D721Med (cell line): ENCODE measurements at places on chromosomes 1 and 21.

- no peak for DNase-seq
Measured at GRCh38 chr1:9069326-9070100, at the start of gene SLC2A5. Gene SLC2A5, minus strand, starts transcription at chr1:9069635. Its CDS starts 99 bp downstream, at chr1:9069536.

DNA sequence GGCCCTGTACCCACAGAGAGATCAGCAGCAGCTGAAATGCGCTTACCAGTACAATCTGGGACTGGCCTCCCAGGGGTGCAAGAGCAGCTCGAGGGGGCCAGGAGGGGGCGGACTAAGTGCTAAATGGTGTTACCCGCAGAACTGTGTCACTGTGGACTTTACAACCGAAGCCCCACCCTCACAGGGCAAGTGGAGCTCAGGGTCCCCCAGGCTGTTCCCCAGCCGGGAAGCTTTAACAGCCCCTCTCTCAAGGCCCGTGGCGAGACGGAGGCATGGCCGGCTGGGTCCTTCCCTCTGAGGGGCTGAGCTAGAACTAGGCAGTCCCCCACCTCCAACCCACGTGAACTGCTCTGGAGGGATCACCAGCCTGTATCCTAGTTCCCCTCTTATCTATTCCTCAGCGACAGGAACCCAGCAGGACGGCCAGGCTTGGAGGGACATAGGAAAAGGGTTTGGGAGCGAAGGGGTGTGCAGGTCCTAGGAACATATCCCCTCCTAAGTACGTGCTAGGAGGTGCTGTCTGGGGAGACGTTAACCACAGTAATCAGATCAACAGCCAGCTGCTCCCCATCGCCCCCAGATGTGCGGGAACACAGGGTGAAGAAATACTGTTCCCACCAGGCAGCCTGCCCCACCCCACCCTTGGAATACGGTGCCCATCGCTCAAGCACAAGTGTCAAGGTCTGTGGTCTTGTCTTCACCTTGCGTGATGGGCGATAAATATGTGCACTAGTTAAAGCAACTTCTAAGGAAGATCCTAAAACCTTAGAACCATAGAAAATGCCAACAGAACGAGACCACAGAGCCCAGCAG is 24.4 kb downstream of the ZBTB17 start:
- no peak for DNase-seq

GRCh38 chr21:14699433-14700407 is 153.6 kb upstream of the SAMSN1 start:
- no peak for DNase-seq

DNA sequence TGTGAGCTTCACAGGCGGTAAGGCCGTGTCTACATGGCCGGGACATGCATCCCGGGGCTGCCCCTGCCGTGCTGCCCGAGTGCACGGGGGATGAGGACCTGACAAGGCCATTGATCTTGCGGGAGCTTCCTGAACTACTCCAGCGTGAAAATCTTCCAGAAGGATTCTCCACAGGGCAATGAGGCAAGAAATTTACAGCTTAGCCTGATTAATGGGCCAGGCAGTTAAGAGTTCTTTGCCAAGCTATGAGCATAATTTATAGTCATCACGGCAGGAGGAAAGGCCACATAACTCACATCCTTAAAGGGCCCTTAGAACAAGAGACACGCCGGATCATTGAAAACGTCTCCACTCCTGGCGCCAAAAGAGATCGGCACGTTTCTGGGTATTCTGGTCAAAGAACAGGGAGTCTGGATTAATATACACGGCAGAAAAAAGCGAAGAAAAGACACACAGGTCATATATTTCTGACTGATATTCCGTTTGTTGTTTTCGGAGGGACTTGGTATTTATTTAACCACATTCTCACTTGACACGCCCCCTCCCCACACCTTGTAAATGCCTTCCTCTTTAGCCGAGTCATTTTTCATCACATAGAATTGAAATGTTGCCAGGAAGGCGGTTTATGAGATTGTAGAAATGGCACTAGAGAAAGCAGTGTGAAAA is 180.5 kb downstream of the DYRK1A start:
- DNase-seq: no peak

GRCh38 chr1:29629401-29629800 is 393.1 kb downstream of the PTPRU start:
- no peak for DNase-seq

DNA sequence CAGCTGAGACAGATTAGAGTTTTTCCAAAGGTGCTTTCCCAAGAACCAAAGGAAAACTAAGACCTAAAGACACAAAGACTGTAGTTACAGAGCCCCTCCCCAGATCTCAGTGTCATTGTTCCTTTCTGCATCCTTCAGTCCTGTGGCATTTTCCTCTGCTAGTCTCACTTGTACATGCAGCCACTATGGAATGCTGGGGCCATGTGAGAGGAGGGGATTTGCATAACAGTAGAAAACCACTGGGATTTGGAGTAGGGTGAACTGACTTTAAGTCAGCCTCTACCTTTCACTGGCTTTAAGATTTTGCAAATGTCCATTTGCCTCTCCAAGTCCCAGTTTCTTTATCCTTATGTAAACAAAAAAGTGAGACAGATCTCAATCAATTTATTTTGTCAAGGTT is 119.4 kb upstream of the F3 start:
- DNase-seq: no peak

DNA sequence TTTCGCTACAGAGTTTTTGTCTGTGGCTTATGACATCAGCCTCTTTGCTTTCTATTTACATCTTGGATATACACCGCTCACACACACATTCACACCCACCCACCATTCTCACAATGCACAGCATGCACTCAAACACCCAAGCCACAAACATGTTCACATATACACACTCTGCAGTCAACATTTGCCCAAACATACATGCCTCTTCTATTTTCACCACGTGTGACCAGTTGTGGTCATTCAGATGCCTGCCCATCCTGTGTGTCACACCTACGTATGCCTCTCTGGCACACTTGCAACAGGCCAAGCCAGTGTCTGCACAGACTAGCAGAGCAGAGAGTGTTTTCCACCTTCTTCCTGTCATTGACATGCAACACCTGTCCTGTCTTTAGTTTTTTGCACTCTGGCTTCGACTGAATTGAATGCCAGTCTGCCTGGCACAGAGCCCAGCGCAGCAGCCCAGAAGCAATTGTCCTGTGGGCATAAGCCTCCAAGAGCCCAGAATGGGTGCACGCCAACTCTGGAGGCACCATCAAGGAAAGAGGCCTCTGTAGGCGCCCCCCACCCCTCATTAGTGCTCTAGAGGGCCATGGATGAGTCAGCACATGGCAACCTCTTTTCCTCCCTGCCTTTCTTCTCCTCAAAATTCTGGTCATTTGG is 37.7 kb upstream of the LRRN2 start:
- no peak for DNase-seq

DNA sequence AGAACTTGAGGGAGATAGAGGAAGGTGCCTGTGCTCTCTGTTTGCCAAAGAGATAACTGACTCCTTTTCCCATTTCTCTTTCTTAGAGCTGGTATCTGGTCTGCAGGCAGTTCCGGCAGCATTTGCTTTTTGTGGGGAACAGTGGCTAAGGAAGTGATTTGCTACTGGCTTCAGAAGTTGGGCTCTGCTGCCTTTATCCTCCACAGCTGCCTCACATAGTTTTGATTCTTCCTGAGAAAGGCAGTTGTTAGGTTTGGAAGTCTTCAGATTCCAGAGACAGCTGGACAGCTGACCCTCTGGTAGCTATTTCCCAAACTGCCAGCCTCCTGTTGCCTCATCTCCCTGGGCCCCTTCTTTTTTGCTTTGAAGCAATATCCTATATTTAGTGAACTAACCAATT is 62.6 kb upstream of the MACF1 start:
- DNase-seq: no peak
